ENCODE measurements at places on chromosomes 2 and 18. TPM values are rescaled to one million over a fixed set of nuclear protein-coding genes. Genes with fewer than 3 reads are reported as not detected.

- DNase-seq: no peak
Observed at GRCh38 chr18:2845172-2845571, 1.6 kb upstream of the EMILIN2 start.

DNA sequence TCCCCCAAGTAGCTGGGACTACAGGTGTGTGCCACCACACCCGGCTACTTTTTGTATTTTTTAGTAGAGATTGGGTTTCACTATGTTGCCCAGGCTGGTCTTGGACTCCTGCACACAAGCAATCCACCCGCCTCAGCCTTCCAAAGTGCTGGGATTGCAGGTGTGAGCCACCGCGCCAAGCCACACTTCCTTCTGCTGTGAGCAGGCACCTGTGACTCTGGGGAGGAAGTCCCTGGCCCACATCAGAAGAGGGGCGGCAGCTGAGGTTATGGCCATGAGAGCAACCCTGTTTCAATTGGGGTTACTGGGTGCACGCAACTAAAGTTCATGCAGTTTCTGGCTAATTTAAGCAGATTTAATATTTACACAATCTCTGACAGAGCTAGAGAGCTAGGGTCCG lies 91.0 kb downstream of the PLB1 start:
- peak; percentile 87 for DNase-seq

- DNase-seq: no peak
Observed at GRCh38 chr2:199395311-199395710, 62.4 kb downstream of the SATB2 start.

- no peak for DNase-seq
Observed at GRCh38 chr2:171008550-171009205, 79.6 kb downstream of the GORASP2 start.

DNA sequence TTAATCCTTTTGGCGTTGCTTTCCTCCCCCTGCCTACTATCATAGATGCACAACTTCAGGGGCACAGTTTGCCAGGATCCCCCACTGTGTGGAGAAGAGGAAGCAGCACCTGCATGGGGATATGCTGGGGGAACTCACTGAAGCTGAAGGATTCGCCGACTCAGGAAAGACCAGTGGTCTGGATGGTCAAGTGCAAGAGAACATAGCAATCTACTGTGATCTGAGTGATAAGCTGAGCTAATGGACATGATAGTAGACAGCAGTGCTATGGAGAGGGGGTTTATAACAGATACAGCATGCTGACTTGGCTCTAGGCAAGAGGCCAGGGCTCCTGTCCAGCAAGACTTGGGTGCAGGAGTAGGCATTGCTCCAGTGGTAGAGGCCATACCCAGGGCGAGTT lies 124.4 kb upstream of the NRP2 start:
- DNase-seq: no peak

GRCh38 chr2:39266139-39266805 lies 22.5 kb upstream of the CDKL4 start:
- peak; percentile 29 for DNase-seq

DNA sequence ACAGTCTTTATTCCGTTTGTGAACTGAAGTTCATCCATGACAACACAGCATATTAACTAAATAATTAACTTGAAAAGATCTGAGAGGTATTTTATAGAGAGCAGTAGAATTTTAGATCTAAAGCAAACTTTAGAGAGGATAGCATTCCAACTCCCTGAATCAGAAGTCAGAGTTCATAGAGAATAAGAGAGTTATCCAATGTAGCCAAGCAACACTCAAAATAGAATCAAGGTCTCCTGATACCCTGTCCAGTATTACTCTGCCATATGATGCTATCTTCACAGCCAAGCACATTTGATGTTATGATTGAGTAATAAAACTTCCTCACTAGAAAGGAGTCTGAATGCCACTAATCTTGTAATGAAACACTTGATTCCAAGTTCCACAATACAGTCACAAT lies 55.5 kb downstream of the RIT2 start:
- DNase-seq: no peak

GRCh38 chr2:61885896-61886603 lies 2.4 kb downstream of the CCT4 start:
- DNase-seq: no peak

DNA sequence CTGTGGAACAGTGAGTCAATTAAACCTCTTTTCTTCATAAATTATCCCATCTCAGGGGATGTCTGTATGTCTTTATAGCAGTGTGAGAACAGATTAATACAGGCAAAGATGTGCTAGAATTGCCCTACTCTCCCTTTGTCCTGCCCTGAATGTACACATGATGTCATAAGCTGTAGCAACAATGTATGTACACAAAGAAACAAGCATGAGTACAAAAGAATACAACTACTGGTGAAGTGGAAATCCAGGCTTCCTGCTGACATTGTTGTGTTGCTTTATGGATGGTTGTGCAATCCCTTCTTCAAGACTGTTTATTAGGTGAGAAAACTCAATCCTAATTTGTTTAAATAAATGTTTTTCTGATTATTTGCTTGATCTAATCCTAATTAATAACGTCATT lies 446.6 kb downstream of the DSC3 start:
- no peak for DNase-seq

DNA sequence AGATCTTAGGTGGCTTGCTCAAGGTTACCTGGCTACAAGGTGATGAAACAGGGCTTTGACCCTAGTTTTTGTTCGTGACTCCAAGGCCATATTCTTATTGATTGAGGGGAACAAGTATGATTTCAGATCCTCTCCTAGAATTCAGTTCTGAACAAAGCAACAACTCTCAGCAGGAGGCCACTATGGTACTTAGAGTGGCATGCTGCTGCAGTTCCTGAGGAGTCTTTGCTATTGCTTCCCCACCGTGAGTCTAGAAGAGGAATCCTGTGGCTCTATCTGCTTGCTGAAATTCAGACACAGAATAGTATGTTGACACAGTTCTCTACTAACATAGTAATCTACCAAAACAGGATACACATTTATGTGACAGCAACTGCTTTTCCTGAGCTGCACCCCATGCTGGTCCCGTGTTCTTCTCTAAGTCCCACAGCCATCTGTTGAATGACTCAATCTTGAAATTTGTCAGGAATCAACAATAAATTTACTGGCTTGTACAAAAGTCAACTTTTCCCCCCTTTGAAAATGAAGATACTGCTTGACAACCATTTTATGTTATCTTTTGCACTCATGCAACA lies 4.1 kb downstream of the TGFBRAP1 start:
- no peak for DNase-seq

DNA sequence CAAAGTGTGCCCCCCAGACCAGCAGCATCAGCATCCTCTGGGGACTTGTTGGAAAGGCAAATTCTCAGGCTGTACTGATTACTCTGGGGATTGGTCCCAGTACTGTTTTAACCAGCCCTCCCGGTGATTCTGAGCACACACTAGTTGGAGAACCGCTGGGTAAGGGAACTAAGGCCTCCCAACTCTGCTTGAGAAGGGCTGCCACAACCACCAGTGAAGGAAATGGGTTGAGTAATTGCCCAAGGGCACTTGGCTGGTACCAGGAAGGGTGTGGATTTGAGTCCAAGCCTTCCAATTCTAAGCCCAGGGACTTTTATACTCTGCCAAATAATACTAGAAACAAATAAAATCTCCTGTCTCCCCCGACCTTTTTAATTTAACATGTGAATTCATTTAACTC lies 219.9 kb downstream of the SETBP1 start:
- DNase-seq: no peak

DNA sequence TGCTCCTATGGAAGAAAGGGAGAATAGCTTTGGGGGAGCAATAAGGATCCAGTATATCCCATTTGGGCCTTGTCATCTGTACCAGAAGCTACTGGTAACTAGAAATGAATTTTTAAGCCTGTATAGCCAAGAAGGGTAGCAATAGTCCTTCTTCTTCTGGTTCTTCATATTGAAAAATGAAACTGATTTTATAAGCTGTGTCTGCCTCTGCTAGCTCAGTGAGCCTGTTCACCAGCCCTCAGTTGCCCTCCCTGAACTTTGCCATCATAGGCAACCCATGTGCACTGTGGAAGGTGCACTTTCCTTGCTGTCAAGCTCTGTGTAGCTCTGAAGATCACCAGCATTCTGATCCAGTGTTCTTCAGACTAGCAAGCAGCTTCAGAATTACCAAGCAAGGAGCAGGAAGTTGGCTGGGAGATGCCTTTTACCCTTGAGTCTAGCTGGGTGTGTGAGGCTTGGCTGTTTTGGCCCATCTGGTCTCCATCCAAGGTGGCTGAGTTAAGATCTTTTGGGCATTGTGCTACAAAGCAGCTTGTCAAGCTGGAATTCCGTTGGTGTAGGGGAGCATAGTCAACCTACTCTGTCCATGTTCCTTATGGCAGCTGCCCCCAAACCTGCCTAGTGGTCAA lies 55.8 kb upstream of the MGAT5 start:
- DNase-seq: no peak

- no peak for DNase-seq
Observed at GRCh38 chr18:72104851-72105250, 439.3 kb downstream of the CBLN2 start.

DNA sequence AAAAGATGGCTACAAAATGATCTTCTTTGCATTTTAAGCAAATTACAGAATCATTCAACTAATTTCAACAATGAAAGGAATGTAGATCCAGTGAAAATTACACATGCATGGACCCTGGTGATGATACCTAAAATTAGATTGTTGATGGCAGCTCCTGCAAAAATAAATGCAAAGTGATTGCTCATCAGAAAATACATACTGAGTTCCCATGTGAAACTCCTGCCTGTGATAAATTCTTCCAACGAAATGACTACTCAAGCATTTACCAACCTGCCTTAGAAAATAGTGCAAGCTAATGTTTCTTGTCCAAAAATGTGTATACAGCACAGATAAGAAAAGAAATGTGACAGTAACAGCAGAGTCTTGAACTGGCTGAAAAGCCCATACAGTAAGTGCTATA lies 300.0 kb upstream of the REV1 start:
- DNase-seq: no peak

DNA sequence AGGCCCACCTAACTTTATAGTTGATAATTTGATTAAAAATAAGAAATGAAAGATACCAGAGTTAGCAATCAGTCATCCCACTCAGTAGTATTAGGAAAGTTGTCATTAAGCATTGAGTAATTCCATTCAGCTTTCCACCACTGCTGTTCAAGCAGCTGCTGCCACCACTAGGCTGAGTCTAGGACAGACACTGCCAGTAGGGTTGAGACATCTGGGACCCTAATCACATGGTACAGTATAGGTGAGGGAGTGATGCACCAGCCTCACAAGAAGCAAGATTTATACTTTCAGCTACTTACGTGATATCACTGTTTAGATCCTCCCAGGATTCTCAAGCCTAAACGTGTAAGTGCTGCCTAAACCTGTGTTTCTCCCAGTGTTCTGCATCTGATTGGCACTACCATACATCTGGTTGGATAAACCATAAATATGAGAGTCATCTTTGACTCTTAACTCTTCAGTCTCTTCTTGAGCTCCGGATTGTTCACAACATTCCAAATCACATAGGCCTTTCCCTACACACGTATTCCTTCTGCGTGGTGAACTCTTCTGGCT lies 3.2 kb downstream of the UBXN4 start:
- peak; percentile 32 for DNase-seq

GRCh38 chr2:63434024-63435001 lies 154.0 kb downstream of the WDPCP start:
- no peak for DNase-seq

DNA sequence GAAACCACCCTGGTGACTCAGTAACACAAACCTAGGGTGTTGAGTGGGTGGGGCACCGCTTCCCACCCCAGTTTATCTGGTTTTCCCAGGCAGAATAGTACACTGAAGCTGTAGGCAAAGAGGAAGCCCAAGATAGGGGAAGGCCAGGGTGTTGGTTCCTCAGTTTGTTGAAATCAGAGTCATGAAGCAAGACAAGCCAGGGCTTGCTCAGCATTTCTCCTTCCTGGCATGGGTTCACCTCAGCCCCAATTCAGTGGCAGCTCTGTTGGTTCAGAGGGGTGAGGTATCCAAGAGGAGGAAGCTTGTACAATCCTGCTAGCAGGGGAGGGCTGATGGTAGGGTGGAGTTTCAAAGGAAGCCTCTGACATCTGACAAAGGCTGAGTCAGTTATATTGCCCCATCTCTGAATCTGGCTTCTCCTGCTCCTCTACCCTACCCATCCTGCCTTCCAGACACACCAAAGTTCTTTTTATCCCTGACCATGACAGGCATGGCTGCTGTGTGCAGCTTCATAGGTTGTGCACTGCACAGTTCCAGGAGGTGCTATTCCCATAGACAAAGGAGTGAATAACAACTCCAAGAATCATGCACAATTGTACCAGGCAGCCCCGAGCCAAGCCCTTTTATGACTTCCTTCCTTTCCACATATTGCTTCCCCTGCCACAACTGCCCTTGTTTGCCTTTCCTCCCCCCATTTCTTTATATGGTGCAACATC lies 24.9 kb upstream of the RAB10 start:
- DNase-seq: no peak

DNA sequence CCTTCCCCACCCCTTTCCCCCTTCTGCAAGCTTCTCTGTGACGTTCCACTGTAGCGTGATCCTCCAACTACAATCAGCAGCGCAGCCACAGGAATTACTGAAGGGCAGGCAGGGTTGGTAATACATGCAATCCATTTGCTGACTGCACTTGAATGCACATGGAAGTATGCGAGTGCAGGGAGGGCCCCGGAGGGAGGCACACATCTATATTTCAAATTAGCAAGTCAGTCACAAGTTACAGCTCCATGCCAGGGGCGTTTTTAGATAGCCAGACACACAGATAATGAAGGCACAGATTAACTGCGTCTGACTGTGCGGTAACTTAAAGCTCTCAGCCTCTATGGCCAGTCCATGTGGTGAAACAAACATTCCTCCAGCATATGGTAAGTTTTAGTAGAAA lies 209.2 kb upstream of the GATA6 start:
- DNase-seq: no peak

DNA sequence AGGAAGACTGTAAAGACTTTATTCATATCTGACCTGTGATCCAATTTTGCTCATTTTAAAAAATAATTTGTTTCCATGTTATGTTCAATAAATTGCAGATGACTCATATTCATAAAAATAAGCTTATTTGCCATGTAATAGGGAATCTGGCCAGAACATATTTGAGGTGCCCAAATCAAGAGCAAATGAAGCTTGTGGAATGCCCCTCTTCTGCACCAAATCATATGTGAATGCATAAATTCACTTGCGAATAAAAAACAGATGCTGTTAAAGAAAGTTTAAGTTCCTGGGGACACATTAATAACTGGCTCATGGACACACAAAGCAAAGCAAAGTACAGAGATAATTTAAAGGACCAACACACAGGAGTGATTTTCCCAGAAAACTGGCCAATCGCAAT lies 279.0 kb upstream of the CDH2 start:
- DNase-seq: no peak

GRCh38 chr2:43980902-43981301 lies 14.9 kb downstream of the LRPPRC start:
- no peak for DNase-seq

EFHD1 gene
- total RNA-seq: 6.0 TPM

CAVIN2 gene
- total RNA-seq: not detected

EML6 gene
- 1.3 TPM for total RNA-seq

AOX1 gene
- total RNA-seq: 0.08 TPM

CTIF gene
- total RNA-seq: 2.1 TPM

IL18R1 gene
- 53.1 TPM for total RNA-seq

CCDC121 gene
- 1.5 TPM for total RNA-seq

MROH2A gene
- not detected for total RNA-seq

PCARE gene
- total RNA-seq: not detected

Measured in activated CD8-positive, alpha-beta T cell treated with anti-CD3 and anti-CD28 coated beads, Interleukin-2, amount 10 ng/mL, durations not matched to agents 7 days and 5 days (primary cell).